Fibroblast of the conjunctiva (primary cell): ENCODE measurements at places on chromosomes 3 and 15.

DNA sequence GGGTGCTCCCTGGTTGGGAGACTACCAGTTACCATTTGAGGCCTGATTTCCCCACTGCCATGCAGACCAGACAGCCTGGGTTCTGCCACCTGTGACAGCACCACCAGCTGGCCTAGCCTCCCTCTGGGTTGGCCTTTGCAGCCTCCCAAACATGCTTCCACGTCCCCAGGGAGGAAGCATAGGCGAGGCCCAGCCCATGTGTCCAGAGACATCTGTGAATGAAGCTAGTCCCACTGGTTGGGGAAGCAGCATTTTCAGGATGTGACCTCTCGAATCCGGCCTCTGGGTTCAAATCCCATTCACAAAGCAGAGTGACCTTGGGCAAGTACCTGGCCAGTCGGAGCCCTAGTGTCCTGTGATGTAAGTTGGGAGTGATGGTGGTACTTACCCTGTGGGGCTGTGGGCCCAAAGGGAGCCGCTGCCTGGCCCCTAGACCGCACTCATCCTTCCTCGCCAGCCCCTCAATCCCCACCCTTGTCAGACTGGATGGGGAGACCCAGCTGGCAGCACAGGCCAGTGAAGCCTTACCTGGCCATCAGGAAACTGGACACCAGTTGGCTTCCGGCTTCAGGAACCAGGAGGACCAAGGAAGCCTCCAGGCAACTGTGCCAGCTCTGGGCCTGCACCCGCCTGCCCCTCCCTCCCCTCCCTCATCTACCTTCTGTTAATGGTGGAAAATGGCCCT lies 6.0 kb downstream of the KLF15 start:
- DNase-seq = no peak

GRCh38 chr3:140250010-140250855 lies 315.2 kb downstream of the CLSTN2 start:
- no peak for DNase-seq

- DNase-seq = no peak
Measured at GRCh38 chr15:88098361-88098760, 158.2 kb downstream of the NTRK3 start.

DNA sequence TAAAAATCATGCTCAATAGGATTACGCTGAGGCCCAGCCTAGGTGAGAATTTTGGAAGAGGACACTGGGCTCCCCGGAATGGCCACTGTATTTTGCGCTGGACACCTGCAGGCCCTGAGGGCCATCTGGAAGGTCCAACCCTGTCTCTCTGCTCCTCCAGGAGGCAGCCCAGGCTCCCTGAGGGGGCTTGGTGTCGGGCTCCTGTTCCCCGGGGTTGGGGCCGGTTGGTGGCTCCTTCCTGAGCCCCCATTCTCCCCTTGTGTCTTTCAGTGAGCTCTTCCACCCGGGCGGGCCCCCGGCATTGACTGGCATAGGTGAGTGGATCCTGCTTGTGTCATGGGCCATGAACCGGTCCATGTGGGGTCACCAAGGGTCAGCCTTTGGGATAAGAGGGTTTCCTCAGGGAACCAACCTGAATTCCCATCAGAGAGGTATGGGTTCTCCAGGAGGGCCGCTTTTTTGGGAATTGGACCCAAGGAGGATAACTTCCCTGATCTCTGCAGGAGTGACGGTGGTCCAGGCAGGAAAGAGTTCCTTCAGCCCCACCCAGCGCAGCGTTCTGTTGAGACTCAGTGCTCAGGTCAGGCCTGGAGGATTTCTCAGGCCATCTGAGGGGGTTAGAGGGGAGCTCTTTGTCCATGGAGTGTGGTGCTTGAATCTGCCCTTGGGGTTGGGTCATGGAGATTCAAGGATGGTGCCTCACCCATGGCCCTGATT lies 187.8 kb downstream of the UBE3A start:
- DNase-seq = no peak

DNA sequence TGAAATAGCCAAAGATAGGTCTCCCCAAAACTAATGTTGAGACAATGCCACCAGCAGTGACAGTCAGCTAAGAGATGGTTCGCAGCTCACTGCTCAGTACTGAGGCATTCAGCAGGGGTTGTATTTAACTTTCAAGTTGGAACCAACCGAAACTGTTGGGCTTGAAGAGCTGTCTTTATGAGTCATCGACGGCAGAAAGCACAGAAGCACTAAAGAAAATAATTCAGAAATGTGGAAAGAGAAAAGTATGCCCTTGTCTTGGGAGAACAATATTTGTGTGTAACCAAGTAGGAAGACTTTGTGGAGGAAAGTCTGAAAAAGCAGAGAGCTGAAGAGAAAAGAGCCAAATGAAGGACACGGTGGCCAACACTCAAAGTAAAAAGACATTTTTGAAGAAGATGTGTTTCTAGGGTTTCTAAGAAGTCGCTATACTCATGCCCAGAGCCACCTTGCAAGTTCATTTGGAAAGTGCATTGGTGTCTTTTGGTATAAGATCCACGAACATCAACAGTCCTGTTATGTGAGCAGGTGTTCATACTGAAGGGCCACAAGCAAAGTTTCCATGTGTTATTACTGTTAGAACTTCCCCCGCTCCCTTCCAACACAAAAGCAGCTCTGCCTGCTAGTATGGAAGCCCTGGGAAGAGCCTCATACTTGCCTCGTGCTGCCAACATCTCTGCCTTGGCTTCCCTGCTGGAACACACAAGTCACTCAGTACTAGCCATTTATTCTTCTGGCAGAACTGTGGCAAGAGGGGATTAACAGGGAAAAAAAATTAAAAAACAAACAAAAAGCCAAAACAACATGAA lies 4.1 kb upstream of the RARB start:
- peak; percentile 22 for DNase-seq

- no peak for DNase-seq
Measured at GRCh38 chr3:5021116-5022092, 42.2 kb downstream of the BHLHE40 start.

- no peak for DNase-seq
Measured at GRCh38 chr3:148066802-148067201, 630.9 kb upstream of the AGTR1 start.

GRCh38 chr15:59379531-59379930 lies 6.9 kb upstream of the MYO1E start:
- no peak for DNase-seq

DNA sequence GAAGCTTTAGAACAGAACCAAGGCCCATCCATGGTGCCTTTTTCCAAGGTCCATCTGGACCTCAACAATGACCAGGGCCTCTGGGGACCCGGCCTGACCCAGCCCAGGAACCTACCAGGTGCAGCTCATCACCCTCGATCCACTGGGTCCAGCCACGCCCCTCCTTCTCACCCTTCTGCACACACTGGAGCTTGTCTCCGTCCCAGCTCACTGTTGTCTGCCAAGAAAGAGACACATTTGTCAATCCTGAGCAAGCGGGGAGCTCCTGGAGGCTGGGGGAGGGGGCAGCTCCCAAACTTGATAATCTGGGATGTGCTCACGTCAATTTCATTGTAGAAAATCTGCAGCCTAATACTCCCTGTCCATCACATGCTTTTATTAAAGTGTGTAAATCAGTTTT lies 21.2 kb downstream of the RBP1 start:
- no peak for DNase-seq

DNA sequence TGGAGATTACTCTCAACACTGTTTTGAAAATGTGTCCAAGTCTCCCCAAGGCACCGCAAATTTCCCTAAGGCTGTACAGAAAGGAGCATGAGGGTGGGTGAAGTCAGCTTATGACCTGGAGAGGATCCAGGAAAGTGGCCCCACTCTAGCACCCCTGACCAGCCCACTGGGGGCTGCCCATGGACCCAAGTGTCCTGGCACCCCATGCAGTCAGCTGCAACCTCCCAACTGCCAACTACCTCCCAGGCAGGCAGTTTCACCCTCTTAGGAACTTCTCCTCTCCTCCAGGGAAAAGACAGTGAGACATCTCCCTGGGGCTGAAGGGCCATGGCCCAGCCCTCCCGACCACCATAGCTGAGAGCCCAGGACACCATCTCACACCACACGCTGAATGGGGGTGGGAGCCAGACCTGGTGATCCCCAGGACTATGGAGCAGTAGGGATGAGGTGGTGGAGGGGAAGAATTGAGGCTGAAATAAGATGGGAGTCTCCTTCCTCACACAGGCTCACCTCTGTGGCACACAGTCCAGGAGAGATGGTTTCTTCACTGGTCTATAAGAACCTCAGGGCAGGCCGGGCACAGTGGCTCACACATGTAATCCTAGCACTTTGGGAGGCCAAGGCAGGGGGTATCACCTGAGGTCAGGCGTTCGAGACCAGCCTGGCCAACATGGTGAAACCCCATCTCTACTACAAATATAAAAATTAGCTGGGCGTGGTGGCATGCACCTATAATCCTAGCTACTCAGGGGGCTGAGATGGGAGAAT lies 104.4 kb downstream of the DAPK2 start:
- no peak for DNase-seq

DNA sequence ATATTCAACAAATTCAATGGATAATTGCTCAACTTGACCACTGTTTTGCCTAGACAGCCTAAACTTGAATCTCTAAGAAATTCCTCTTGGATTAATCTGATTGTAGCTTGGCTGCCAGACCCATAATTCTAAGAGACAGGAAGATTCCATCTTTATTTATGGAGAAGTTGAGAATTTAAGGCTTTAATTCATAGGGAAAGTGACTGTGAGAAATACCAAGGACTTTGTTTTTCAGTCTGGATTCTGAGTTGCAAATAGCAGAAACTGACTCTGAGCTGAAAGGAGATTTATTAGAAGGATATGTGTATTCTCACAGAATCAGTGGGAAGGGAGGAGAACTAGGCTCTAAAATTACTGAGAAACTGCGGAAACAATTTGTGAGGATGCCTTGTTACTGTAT lies 195.7 kb downstream of the OXSM start:
- no peak for DNase-seq

- DNase-seq = no peak
Measured at GRCh38 chr3:71530903-71531530, 52.5 kb downstream of the FOXP1 start.

GRCh38 chr15:82539691-82540054 lies 584 bp downstream of the RPS17 start:
- DNase-seq = no peak

DNA sequence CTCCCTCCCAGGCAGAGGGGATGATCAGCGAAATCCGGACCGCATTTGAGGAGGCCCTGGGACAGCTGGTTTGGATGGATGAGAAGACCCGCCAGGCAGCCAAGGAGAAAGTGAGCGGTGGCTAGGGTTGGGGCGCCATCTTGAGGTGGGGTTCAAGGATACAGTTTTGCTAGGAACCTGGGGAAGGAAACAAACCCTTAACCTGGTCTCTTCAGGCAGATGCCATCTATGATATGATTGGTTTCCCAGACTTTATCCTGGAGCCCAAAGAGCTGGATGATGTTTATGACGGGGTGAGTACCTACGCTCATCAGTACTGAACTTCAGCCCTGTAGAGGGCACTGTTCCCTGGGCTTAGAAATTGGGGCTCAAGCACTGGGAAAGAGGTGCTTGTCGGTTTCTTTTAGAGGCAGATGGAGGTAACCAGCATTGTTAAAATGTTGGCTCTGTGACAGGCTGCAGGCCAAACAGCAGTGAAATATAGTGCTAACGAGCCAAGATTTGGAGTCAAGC lies 9.6 kb upstream of the PSMD2 start:
- no peak for DNase-seq

- DNase-seq = peak; percentile 42
Measured at GRCh38 chr15:65303687-65304380, 643 bp upstream of the RNU5B-1 start.

GRCh38 chr15:90945091-90945490 lies 9.6 kb upstream of the RCCD1 start:
- no peak for DNase-seq

- DNase-seq = no peak
Measured at GRCh38 chr3:94179059-94179458, 116.2 kb downstream of the NSUN3 start.

DNA sequence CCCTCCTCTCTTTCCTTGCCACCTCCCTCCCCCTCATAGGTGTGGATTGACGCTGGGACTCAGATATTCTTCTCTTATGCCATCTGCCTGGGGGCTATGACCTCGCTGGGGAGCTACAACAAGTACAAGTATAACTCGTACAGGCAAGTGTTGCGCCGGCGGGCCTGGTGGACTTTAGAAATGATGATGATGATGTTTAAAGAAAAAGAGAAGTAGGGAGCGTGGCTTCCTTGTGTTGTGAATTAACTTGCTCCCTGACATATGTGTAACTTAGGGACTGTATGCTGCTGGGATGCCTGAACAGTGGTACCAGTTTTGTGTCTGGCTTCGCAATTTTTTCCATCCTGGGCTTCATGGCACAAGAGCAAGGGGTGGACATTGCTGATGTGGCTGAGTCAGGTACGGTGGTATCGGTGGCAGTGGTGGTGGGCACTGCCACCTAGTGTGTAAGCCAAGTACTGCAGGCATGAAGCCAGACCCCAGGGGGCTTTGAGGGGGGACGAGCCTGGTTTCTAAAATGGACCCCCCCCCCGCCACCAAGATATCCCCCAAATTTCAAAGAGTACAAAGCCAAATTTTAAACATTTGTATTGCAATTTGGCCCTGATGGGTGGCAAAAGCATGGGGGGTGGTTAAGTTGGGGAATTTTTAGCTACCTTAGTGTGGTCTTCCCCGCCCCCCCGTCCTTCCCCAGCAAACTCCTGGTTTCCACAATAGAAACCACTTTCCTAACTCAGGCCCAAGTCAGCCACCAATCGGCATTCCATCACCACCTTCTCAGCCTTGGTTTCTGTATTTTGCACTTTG lies 65.6 kb downstream of the SLC6A6 start:
- no peak for DNase-seq

DNA sequence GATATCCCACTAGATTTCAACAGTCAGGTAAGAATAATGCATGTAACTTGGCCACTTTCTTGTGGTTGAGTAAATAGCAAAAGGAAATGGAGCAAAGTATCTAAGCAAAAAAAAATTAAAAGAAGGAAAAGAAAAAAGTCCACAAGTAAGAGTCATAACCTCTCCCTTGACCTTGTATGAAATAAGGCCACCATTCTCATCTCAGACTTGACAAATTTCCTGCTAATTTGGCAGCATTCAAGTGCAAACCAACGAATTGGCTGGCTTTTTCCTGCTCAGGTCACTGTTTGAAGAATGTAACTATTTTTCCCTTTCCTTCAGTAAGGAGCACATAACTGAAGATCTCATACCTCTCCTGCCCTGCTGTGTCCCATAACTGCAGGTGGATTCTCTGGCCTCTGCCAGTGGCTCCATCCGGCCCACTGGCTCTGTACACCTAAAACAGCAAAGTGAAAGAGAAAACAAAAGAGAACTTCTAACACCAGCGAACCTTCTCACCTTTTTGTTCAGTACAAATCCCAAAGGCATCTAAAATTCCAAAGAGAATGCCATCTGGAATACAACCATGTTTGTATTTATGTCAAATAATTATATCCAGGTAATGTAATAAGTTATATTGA lies 33.4 kb upstream of the RSL24D1 start:
- no peak for DNase-seq

- peak; percentile 55 for DNase-seq
Measured at GRCh38 chr3:185992831-185993374, 55.1 kb upstream of the TRA2B start.

DNA sequence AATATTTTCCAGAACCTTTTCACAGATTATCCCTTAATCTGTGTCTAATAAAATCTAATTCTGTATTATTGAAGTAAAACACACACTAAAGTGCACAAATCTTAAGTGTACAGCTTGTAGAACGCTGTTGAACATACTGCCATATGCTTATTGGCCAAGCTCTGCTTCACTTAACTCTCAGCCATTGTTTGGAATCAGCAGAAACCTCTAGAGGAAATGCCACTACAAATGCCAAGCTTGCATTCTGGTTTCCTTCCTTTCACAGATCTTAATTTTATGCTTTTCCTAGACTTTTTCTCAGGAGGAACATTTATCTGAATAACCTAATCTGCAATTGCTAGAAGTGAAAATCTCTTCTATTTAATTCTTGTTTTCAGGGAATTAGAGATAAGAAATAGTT lies 10.1 kb downstream of the MNS1 start:
- DNase-seq = no peak
